B cell (primary cell): ENCODE measurements at places on chromosomes 7 and 10. TPM values are rescaled to one million over a fixed set of nuclear protein-coding genes. Genes with fewer than 3 reads are reported as not detected.

Gene ZNF503
- total RNA-seq: not detected in 2 replicates

Gene CTTNBP2
- total RNA-seq: 0.27 TPM in 2 replicates

DNA sequence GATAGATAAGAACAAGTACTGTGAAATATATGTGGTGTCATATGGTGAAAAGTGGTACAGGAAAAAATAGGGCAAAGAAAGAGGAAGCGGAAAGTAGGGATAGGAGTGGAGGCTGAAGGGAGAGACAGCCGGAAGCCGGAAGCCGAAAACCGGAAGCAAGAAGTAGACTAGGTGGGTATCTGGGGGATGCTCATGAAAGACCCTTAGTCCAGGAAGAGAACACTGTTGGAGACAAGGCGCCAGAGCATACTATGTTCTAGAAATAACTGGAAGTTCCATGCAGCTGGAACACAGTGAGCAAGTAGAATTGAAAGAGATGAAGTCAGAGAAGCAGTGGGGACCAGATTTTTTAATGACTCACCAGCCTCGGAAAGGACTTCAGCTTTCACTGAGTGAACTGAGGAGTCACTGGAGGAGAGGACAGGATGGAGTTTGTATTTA is 22.5 kb downstream of the ST8SIA6 start:
- no peak for DNase-seq
- no peak overlapping the region for H3K27ac ChIP-seq

DNA sequence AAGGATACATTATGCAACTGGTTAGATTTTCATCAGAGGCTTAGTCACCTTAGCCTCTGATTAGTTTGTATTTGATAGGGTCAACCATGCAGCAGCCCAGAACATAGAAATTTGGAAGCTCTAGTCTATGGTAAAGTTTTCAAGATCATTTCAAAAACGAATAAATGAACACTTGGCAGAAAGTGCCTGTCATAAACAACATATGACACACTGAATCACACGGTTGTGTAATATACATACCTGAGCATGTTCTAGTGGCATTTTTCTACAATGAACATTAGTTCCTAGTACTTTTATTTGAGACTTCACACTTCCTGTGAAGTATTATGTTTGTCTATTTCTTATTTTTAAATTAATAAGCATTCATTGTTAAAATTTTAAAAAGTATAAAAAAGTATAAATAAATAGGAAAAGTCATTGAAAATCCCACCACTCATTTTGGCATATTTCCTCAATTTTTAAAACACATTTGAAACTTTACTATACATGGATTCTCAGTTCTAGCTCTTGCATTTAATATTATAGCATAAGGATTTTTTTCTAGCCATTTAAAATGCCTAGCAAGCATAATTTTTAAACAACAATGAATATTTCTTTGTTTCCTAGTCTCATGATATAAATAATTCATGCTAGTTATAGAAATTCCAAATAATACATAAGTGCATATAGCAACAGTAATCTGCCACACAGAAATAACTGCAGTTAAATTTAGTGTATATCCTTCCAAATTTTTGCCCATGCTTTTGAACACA is 25.7 kb upstream of the PRPS1L1 start:
- H3K27ac ChIP-seq: no peak overlapping the region
- H3K4me3 ChIP-seq: no peak overlapping the region
- no peaks in the 10 kb centered on the region for H3K4me1 ChIP-seq
- H3K36me3 ChIP-seq: no peaks in the 10 kb centered on the region
